ENCODE measurements at places on chromosomes 12 and 14.
A peak's percentile ranks its signal among the peaks of the same experiment; 100 is the strongest.

DNA sequence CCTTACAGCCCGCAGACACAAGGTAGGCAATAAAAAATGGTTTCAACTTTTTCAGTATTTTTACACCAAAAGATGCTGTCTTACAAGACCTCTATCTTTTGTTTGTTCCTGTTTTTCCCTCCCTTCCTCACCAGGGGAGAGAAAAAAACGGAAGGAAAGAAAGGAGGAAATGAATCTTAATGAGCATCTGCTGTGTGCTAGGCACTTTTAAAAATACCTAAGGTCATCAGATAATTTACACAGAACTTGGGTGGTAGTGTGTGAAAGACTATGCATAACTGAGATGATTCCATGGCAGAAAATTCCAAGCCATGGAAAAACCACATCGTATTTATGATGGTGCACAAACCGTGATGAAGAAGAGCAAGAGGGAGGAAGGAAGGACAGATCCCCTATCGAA is 121.2 kb downstream of the DIP2B start:
- no peak for DNase-seq

GRCh38 chr14:78486081-78486480 is 315.9 kb downstream of the NRXN3 start:
- no peak for DNase-seq

DNA sequence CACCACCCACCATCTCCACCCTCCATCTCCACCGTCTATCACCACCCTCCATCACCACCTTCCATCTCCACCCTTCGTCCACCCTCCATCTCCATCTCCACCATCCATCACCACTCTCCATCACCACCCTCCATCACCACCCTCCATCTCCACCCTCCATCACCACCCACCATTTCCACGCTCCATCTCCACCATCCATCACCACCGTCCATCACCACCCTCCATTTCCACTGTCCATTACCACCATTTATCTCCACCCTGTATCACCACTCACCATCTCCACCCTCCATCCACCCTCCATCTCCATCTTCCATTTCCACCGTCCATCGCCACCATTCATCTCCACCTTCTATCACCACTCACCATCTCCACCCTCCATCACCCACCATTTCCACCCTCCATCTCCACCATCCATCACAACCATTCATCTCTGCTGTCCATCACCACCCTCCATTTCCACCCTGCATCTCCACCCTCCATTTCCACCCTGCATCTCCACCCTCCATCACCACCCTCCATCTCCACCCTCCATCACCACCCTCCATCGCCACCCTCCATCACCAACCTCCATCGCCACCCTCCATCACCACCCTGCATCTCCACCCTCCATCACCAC is 6.1 kb upstream of the CEP170B start:
- DNase-seq: no peak

DNA sequence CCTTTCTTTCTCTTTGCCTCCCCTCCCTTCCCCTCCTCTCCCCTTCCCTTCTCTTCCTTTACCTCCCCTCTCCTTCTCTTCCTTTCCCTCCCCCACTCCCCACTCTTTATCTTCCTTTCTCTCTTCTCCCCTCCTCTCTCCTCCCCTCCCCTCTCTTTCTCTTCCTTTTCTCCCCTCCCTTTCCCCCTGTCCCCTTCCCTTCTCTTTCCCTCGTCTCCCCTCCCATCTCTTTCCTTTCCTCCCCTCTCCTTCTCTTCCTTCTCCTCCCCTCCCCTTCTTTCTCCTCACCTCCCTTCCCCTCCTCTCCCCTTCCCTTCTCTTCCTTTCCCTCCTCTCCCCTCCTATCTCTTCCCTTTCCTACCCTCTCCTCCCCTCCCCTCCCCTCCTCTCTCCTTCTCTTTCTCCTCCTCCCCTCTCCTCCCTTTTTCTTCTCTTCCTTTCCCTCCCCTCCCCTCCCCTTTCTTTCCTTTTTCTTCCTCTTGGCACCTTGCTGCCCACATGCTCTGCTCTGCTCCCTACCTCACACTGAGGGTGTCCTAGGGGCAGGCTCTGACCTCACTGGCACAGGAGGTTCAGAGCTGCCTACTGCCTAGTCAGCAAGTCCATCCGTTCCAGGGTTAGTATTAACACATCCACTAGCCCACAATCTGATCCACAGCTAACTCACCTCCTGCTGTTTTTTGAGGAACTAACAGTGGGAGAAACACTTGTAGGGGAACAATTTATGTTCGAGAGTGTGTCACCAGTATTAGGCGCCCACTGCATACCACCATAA is 101.0 kb downstream of the NUAK1 start:
- DNase-seq: no peak

DNA sequence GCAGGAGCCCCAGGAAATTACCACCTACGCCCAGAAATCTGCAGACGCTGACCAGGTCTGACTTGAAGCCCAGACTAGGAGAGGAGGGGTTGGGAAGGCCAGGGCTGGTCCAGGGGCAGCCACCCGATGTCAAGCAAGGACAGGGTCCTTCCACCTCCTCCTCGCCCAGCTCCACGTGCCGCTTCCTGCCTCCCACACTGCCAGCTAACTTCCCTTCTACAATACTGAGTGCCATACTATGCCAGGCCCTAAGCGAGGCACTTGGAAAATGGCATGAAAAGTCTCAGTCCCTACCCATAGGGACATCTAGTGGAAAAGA is 71.7 kb downstream of the SETD3 start:
- DNase-seq: no peak

- no peak for DNase-seq
Observed at GRCh38 chr14:85090681-85091080, 439.3 kb upstream of the FLRT2 start.

- DNase-seq: peak; percentile 46
Observed at GRCh38 chr12:126747530-126748149, 1519.3 kb upstream of the TMEM132C start.

DNA sequence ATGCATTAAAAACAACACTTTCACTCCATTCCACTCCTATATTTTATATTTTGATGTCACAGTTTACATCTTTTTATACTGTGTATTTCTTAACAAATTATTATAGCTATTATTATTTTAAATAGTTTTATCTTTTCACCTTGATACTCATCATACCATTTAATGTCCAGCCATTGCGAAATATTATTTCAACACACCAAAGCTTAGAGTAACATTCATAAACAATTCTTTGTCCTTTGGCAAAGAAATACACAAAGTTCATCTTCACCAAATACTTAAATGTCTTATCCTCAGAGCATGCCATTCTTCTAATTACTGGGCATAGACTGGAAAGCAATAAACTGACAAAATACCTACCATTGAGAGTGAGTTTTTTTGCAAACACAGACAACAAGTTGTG is 1963.4 kb upstream of the FLRT2 start:
- DNase-seq: no peak

DNA sequence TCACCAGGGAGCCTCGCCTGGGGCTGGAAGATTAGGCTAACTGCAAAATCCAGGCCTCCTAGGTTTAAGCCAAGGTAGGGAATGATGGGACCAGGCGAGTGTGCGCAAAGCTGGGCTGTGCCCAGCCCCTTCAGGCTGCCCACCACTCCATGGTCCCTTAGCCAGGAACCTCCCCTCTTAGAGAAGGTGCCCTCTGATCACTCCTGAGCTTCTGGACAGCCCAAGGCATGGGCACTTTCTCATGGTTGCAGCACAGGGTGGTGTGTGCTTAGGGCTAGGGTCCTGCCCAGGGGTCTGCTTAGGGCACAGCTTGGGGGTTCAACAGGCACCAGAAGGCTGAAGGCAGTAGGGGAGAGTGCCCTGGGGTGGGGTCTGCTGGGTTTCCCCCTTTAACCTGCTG is 69.0 kb downstream of the PRIMA1 start:
- DNase-seq: no peak

DNA sequence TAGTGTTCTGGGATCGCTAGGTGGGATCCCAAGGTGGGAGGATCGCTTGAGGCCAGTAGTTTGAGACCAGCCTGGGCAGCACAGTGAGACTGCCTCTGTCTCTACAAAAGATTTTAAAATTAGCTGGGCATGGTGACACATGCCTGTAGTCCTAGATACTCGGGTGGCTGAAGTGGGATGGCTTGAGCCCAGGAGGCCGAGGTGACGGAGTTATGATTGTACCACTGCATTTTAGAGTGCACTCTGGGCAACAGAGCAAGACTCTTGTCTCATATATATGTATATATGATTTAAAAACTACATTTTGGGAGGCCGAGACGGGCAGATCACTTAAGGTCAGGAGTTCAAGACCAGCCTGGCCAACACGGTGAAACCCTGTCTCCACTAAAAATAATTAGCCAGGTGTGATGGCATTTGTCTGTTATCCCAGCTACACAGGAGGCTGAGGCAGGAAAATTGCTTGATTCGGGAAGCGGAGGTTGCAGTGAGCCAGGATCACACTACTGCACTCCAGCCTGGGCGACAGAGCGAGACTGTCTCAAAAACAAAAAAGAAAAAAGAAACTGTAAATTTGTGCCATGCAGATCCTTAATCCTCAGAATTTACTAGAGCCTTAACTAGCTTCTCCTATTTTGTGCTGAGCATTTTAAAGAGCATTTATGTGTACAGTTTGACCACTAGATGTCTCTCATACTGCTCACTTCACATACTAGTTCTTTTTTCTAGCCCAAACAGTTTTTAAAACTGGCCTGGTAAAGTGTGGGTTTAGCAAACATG is 114.8 kb downstream of the MON2 start:
- no peak for DNase-seq

GRCh38 chr14:75535164-75535898 is 13.1 kb downstream of the BATF start:
- no peak for DNase-seq

DNA sequence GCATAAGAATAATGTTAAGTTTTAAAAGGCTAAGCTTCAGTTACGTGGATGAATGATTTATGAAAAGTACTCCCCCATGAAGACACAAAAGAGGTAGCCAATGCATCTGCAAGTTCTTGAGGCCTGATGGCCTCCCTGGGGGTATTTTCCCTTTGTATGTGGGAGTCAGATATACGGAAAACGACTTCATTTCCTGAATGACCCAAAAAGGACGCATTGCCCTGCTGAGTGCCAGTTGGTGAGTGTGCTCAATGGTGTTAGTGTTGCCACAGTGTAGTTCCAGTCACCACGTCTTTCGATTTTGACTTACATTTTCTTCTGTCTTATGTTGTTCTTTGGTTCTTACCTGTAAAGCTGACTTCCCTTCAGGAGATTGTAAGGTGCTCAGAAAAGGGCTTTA is 8.0 kb downstream of the ETV6 start:
- DNase-seq: no peak

- DNase-seq: no peak
Observed at GRCh38 chr14:70709726-70710382, 68.1 kb downstream of the TTC9 start.

- no peak for DNase-seq
Observed at GRCh38 chr14:103624860-103625259, 4.2 kb upstream of the KLC1 start.

- DNase-seq: no peak
Observed at GRCh38 chr14:75119056-75119455, 7.8 kb downstream of the NEK9 start.

DNA sequence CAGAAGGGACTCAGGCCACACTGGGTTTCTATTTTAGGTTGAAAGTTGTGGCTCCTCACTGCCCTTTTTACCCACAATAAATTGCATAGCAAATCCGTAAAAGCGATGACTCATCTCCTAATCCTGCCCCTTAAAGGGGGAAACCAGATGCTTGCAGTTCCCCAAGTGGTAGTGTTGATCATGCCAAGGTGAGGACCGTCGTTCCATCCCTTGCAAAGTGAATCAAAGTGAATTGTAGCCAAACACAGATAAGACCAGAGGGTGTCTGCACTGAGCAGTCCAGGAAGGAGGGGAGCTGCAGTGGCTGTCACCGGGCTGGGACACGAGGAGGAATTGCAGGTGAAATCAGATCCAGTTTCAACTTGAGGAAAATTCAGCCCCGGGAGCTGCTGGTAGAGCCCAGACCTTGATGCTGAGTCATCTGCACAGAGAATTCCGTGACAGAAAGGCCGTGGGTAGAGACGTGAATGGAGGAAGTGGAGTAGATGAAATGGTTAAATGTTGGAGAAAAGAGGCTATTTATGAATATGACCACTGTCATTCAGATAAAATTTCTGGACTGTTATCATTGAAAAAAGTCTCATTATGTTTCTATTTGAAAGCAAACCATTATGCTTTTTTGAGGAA is 44.2 kb upstream of the MMP17 start:
- no peak for DNase-seq

GRCh38 chr14:61475316-61475715 is 153.9 kb downstream of the PRKCH start:
- no peak for DNase-seq

- no peak for DNase-seq
Observed at GRCh38 chr14:55752580-55753390, 172.8 kb downstream of the KTN1 start.

GRCh38 chr12:57126061-57126460 is 2.2 kb upstream of the LRP1 start:
- DNase-seq: no peak

DNA sequence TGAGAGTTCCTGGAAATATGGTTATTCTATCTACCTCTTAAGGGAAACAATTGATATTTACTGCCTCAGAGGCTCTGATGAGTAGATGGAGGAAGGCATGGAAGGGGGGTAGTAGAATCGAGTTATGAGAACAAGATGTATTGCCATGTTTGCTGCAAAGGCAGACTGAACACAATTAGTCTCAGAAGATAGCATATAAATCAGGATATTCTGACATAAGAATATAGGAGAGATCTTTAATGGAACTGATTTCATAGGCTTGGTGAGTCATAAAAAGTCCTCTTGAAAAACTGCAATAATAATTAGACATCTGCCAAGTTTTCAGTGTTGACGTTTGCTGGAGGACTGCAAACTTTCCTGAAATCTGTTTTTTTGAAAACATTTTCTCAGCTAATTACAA is 636.1 kb downstream of the TMTC2 start:
- DNase-seq: no peak

DNA sequence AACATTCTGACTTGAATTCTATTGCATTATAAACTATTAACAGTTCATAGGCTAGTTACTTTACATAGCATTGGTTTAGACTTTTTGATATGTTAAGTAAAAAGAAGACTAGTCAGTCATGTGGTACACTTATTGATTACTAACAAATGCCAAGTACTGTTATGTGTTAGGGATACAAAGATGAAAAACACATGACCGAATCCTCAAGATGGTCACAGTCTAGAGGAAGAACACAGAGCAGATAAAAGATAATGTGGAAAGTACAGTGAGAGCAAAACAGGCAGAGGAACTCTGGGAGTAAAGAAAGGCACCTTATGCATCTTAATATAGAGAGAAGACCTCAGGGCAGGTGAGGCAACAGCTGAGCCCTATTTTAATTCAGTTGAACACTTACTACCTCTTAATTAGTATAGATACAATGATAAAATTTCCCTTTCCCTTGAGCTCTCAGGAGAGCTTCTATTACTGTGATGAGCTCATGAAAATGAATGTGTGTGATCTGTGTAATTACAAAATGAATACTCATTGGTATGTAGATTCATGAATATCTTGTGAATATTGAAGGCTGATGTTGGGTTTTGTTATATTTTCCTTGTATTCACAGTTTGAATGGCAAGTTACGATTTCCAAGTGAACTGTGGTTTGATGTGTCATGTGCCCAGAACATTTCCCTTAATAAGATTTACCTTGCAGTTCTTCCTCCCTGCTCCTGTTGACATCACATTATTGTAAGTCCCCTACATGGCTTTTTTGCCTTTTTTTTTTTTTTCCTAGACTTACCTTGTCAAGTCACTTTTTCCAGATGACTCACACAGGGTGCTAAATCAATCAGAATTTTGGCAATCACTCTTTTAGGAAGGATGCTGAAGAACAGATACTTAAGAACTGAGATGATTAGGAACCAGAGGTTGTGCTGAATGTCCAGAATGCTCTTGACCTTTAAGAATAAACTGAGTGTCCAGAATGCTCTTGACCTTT is 29.5 kb upstream of the MSRB3 start:
- DNase-seq: no peak
